ENCODE measurements at places on chromosomes 6 and 20.

DNA sequence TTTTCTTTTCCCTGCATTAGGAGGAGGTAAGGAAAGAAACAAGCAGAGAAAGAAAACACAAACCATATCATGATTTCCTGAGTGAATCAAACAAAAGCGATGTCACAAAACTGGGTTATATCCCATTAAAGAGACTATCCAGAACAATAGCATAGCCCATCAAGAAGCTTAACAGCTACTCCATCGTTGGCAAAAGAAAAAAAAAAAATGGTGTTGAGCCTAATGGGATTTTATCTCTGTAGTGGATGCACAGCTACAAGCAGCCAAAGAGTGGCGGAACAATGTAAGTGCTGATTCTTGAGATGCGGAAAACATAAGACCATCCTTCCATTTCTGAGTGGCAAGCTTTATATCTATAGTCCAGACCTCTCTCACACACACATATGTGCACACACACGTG is 106.2 kb upstream of the NRSN1 start:
- no peak overlapping the region for H3K27ac ChIP-seq
- no peaks in the 10 kb centered on the region for H3K27me3 ChIP-seq
- H3K4me1 ChIP-seq = peaks cover 3% of the 10 kb centered on the region
- H3K36me3 ChIP-seq = no peaks in the 10 kb centered on the region
- no peak for DNase-seq

- H3K4me1 ChIP-seq = peaks cover 12% of the 10 kb centered on the region
- H3K27me3 ChIP-seq = peaks cover 5% of the 10 kb centered on the region
- H3K27ac ChIP-seq = no peak overlapping the region
- no peak overlapping the region for H3K4me3 ChIP-seq
- no peak for DNase-seq
These were observed 3.3 kb upstream of the COL11A2 start for GRCh38 chr6:33195304-33196165.

- no peaks in the 10 kb centered on the region for H3K4me1 ChIP-seq
- H3K4me3 ChIP-seq = no peak overlapping the region
- H3K36me3 ChIP-seq = no peaks in the 10 kb centered on the region
- DNase-seq = no peak
- no peaks in the 10 kb centered on the region for H3K27me3 ChIP-seq
These were observed 526.7 kb upstream of the ADGRB3 start for GRCh38 chr6:68108233-68108835.

DNA sequence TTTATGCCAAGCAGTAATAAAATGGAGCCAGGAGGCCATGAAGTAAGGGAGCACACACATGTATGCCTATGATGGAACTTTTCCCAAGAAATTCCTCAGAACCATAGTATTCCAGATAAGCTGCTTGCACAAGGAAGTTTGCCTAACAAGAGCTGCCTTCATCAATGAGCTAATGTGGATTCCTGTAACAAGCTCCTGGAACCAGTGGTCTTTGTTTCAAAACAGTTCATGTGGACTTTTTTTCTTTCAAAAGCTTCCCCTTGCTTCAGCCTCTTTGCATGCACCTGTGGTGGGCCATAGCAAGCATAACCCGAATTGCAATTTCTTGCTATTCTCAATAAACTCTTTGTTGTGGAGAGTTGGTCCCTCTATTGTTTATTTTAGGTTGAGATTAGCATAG is 359.6 kb downstream of the UTRN start:
- no peak for DNase-seq
- H3K36me3 ChIP-seq = no peaks in the 10 kb centered on the region
- no peak overlapping the region for H3K4me3 ChIP-seq
- H3K4me1 ChIP-seq = peaks cover 5% of the 10 kb centered on the region
- no peaks in the 10 kb centered on the region for H3K27me3 ChIP-seq

DNA sequence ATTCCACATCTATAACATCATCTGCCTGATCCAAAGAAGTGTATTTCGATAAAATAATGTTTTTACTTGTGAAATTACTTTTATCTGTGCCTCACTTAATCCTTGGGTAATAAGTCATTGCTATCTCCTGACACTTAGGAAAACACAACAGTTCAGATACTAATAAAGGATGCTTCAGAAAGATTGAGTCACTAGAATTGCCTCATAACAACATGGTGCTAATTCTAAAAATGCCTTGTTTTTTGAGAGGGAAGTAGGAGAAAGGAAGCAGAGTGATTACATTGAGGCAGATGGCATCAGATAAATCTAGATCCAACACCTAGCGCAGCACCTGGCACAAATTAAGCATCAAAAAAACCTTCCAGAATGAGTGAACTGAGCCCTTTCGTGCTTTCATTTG is 69.0 kb downstream of the NCOA7 start:
- H3K36me3 ChIP-seq = no peaks in the 10 kb centered on the region
- H3K4me3 ChIP-seq = no peak overlapping the region
- H3K4me1 ChIP-seq = no peaks in the 10 kb centered on the region

All from glutamatergic neuron (in vitro differentiated cells).